ENCODE measurements at places on chromosomes 3 and 15.

DNA sequence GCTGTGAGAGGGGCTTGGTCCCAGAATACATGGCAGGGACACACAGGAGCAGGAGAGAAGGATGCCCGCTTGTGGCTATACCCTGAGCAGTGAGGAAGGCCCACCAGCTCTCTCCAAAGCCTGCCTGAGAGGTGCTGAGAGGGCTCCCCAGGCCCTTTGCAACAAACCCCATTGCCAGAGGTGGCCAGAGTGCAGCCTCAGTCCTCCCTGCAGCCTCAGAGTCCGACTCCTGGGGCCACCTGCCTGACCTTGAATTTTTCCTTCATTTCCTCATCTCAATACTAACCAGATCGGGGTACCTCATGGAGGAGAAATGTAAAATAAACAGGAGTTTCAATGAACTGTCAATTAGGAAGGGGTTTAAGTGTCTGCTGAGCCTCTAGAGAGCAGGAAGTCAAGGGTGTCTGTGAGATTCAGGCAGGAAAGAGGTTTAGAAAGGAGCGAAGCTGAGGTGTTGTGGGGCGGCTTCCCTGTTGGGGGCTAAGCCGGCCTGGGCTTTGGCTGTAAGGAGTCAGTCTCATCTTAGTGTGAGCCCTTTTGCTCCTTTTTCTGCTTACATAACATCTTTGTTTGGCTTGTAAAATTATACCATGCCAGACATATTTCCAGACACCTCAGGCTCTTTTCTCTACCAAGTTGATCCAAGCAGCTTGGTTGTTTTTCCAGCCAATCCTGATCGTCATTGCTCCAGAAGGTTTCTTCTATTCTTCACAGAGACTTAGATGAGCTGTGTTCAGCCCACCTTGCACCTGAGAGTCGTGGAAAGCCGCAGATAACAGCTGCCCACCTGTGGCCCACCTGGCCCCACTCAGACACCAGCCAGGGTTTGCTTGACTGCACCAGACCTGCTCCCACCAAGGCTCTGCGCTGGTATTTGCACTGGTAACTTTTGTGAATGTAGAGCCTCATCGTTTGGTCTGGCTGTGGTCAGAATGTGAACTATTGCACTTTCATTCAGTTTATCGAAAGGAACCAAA, 36.7 kb downstream of the CMTM7 start:
- no peak for DNase-seq

GRCh38 chr3:106103383-106103782, 234.6 kb upstream of the CBLB start:
- no peak for DNase-seq

- DNase-seq, result no peak
Observed at GRCh38 chr3:23800731-23801130, 5.0 kb upstream of the UBE2E1 start.

DNA sequence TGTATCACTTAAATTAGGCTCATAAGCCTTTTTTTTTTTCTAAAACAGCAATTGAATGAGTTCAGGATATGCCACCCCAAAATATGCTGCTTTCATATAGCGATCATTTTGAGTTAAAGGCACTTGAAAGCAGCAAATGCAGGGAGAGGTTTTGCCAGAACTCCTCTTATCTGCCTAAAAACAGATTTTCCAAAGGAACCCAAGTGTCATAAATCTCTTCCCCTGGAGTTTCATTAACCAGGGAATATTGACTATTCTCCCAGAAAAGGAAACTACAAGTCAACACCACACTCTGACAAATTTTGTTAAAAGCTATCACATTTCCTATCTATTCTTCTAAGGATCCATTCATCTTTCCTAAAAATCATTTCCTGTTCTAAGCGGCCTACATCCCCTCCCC, 11.3 kb downstream of the DNAAF4 start:
- DNase-seq, result no peak

GRCh38 chr3:152309031-152309430, 40.3 kb downstream of the MBNL1 start:
- DNase-seq, result no peak

GRCh38 chr15:27854601-27855000, 244.5 kb downstream of the OCA2 start:
- no peak for DNase-seq

DNA sequence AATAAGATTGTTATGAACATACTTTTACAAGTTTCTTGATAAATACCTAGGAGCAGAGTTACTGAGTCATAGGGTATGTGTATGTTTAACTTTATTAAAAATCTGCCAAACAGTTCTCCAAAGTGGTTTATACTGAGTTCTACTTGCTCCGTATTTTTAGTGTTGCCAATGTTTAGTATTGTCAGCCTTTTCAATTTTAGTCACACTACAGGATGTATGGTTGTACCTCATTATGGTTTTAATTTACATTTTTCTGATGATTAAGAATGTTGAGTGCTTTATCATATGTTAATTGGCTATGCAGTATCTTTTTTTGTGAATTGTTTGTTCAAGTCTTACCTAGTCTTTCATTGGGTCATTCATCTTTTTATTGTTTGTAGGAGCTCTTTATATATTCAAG, 4.3 kb downstream of the TMOD3 start:
- no peak for DNase-seq

DNA sequence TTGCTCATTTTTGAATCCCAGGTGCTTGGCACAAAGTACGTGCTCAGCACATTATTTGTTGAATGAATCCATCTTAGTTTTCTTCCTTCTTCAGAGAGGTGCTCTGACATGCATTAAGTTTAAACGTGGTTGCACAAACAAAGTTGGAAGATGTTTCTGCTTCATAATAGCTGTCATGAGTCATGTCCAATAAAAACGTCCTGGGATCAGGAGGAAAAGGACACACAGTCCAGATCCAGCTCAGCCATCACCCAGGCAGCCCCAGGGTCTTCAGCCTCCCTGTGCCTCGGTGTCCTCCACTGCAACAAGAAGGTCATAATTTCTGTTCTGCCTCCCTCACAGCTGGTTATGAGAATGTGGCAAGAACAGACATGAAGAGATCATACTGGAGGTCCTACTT, 55.4 kb downstream of the CCNL1 start:
- no peak for DNase-seq

GRCh38 chr3:169529013-169529412, 134.5 kb downstream of the MECOM start:
- no peak for DNase-seq

- DNase-seq, result peak; percentile 3
Observed at GRCh38 chr3:139975594-139976365, 40.8 kb downstream of the CLSTN2 start.

DNA sequence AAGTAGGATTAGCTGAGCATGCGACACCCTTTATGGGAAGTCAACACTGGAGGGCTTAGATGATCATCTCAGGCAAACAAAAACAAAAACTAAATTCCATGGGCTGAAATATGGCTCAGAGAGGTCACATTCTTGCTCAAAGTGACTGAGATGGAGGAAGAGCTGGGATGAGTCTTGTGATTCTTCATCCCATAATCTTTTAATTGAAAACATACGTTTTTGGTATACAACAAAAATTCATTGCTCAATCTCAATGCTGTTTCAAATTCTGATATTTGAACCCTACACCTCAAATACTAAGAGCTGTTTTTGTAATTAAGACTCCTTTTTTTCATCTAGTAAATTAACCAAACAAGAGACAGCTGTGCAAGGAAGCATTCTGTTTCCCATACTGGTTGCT, 257.0 kb downstream of the NR1D2 start:
- no peak for DNase-seq
